Suppressor macrophage treated with lipopolysaccharide for 1 hour (primary cell): ENCODE measurements at places on chromosomes 16 and 17.

DNA sequence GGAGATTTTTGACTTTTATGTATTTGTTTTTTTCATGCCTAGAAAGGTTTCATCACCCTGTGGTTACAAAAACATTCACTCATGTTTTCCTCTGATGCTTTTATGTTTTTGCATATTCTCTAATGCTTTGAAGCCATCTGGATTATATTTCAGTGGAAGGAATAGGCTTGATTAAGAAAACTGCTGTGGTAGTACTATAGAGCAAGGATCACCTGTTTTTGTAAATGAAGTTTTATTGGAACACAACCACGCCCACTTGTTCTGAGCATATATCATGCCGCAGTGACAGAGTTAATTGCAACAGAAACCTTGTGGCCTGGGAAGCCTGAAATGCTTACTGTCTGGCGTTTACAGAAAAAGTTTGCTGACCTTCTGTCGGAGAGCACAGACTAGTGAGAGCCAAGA lies 11.5 kb downstream of the COX10 start:
- DNase-seq, result no peak

DNA sequence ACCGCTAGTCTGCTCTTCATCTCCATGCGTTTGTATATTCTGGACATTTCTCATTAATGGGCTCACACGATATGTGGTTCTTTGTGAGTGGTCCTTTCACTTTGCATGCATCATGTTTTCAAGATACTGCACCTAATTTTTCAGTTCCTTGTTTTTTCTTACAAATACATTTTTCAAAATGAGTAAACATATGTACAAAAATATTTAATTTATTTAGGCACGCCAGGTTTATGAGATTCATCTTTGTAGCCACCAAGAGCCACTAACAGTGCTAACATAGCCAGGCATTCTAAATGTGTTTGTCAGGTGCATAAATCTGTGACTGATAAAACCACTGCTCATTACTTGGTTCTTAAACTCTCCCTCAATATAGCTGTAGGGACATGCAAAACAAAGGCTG lies 375.3 kb downstream of the WWOX start:
- DNase-seq, result no peak

DNA sequence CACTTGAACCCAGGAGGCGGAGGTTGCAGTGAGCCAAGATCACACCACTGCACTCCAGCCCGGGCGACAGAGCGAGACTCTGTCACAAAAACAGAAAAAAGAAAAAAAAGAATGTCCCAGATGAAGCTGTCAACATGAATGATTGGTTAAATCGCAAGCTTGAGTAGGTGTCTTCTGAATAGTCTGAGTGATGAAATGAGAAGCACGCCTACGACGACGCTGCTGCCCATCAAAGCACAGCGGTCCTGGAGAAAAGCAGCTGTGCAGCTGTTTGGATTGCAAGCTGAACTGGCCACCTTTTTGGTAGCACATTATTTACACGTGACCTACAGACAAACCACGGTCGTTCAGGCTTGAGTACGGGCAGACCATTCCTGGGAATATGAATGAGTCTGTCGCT lies 12.5 kb downstream of the ADCY9 start:
- DNase-seq, result no peak

DNA sequence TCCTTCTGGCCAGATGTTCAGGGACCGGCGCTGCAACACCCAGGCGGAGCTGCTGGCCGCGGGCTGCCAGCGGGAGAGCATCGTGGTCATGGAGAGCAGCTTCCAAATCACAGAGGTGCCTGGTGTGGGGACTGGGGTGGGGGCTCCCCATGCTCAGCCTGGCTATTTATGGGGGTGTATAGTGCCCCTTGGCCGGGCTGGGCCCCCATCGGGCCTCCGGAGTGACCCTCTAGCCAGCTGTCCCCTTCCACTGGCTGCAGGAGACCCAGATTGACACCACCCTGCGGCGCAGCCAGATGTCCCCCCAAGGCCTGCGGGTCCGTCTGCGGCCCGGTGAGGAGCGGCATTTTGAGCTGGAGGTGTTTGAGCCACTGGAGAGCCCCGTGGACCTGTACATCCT lies 6.1 kb downstream of the ITGB4 start:
- DNase-seq, result no peak

- no peak for DNase-seq
Measured at GRCh38 chr17:63498626-63499195, 21.9 kb downstream of the ACE start.

- peak; percentile 30 for DNase-seq
Measured at GRCh38 chr17:49365667-49366066, 3.6 kb upstream of the ZNF652 start.

DNA sequence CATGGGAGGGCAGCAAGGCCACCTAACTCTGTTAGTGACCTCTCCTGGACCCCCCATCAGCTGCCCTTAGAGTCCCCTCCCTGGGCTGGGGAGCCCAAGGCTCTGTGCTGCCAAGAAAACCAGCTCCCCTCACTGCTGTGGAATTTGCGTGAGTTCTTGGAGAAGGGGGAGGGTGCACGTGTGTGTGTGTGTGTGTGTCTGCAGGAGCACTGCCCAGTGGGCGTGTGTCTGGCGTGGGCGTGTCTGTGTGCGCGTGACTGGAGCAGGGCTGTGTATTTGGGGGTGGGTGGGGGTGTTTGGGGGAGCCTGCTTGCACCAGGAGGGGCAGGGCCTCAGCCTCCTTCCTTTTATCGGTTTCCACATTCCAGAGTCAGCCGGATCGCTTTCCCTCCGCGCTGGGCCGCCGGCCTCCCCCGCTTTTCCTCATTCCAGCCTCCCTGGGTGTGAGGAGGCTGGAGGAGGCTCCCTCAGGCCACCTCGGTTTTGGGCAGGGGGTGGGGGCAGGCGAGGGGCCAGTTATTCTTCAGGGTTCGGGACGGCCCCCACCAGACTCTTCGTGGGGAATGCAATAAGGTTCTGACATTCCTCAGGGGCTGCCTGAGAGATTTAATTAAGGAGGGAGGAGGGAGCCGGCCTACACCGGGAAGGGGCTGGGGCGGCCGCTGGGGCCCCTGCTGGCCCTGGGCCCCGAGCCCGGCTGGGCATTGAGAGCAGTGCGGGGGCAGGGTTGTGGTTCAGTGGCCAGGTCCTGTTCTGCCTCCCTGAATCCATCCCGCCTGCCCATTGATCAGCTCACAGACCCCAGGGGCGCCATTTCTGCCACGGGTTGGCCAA lies 2.5 kb downstream of the VASN start:
- no peak for DNase-seq

DNA sequence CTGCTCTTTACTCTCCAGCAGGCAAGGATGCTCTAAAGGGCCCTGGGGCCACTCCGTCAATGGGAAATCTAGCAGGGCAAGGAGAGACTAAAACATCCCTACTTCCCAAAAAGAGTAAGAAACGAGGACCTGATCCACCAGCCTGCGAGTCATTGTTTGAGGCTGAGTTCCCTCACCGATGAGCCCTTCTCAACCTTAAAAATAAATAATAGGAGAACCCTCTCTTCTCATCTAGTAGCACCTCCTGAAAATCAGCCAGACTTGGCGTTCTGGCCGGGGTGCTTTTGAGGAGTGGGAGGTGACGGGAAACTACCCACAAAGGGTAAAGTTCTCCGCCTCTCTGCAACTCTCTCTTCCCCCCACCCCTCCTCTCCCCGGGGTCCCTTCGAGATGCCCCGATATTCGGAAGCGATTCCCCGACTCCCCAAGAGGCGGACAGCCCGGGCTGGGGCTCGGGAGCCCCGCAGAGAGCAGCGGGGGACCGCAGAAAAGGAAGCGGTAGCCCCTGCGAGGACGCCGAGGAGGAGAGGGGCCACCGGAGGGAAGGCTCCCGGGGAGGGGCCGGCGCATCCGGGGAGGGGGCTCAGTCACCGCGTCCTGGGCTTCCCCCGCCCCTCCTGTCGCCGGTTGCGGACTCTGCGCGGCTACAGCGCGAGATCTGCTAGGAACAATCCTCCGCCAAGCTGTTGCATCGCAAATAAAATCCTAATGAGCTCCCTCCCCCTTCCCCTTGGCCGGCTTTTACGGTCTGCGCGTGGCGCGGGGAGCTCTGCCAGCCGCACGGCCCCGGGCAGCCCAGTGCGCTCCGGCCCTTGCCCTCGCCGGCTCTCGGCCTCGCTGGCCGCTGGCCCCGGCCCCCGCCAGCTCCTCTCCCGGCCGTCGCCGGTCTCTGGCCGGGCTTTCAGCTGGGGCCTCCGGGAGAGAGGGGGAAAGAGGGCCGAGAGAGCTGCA lies 1.3 kb downstream of the HOXB9 start:
- no peak for DNase-seq

GRCh38 chr16:50747207-50747956 lies 5.5 kb downstream of the CYLD start:
- DNase-seq, result peak; percentile 52

- DNase-seq, result peak; percentile 91
Measured at GRCh38 chr17:6421700-6422604, 13.0 kb downstream of the AIPL1 start.

DNA sequence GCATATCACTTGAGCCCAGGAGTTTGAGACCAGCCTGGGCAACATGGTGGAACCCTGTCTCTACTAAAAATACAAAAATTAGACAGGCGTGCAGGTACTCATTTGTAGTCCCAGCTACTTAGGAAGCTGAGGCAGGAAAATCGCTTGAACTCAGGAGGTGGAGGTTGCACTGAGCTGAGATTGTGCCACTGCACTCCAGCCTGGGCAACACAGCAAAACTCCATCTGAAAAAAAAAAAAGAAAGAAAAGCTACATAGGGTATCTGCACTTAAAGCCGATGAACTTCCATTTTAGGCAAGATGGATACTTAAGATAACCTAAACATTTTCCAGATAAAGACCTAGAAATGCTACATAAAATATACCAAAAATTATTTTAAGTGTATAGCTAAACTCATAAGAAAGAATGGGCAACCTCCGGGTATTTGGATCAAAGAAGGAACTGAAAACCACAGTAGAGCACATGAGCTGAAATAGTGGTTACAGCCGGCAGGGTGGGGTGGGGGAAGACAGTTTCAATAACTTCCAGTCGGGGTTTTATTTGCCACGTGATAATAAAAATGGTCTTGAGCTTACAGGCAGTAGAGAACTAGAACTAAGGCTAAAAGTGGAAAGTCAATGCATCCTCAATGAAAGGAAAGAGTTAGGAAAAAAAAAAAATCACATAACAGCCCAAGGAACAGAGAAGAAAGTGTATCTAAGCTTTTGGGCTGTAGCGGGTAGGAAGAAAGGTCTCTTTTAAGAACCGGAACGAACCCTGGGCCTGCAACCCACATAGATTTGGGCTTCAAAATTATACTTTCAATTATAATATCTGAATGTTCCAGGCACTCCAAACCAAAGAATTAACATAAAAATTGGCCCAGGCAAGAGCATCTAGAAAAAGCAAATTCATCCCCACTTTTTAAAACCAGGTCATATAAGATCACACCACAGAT lies 53.1 kb downstream of the CFDP1 start:
- peak; percentile 78 for DNase-seq

- no peak for DNase-seq
Measured at GRCh38 chr16:17557949-17558348, 87.2 kb upstream of the XYLT1 start.

- DNase-seq, result no peak
Measured at GRCh38 chr17:9272501-9273200, 251.3 kb downstream of the NTN1 start.
